WERI-Rb-1 (cell line): ENCODE measurements at places on chromosomes 11 and 22.
A peak's percentile ranks its signal among the peaks of the same experiment; 100 is the strongest.

GRCh38 chr11:102791271-102792036 lies 6.5 kb downstream of the MMP1 start:
- DNase-seq: no peak

DNA sequence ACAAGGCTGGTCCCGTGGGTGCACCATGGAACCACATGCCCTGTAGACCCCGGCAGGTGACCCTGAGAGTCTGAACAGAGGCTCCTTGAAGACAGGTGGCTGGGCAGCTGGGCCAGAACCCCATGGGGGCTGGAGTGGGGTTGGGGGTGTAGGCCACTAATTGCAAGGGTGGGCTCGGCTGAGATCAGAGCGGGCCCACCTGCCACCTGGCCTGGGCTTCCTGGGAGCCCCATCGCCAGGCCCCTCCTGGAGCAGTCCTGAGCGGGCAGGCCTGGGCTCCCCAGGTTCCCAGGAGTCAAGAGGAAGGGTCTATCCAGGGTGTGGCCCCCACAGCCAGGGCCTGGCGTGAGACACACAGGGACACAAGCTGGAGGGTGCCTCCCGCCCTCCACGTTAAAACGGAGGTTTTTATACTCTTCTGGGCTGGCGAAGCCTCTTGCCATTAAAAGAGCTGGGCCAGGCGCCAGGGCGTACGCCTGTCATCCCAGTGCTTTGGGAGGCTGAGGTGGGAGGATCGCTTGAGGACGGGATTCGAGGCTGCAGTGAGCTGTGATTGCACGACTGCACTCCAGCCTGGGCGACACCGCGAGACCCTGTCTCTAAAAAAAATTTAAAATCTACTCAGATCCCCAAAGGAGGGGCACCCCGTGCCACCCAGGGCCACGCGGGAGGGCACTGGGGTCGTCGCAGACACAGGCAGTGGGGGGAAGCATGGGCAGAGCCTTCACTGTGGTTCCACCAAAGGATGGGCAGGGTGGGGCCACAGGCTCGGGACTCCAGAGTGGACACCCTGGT lies 4.8 kb upstream of the TRABD start:
- no peak for DNase-seq

GRCh38 chr11:11965192-11965591 lies 43.2 kb downstream of the DKK3 start:
- DNase-seq: no peak

GRCh38 chr11:65789230-65790103 lies 2.6 kb downstream of the OVOL1 start:
- DNase-seq: no peak

DNA sequence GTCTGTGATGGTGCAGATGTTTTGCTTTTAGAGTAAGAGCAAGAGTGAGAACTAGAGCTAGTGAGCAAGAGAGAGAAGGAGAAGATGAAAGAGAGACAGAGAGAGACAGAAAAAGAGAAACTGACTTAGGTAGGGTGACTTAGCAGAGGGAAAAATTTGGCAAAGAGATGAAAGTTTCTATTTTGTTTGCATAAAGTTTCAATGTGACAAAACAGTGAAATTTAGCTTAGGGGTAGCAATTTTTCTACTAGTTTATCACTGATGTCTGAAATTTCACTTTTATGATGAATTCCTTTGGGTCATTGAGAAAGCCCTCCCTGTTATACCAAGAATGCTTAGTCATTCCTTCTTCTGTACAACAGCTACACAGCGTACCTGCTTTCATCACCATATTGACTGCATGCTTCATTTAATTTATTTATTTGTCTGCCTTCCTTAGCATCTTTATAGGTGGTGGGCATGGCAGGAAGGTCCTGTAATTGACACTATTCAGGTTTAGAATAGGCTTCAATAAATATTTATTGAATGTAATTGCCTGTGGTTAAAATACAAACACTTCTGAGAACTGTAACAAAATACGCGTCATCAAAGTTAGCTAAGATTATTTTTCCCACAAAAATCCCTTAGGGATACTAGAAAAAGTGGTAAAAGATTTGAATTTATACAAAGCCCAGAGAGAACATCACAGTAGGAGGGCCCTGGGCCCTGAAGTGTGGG lies 19.9 kb upstream of the CTSC start:
- no peak for DNase-seq

DNA sequence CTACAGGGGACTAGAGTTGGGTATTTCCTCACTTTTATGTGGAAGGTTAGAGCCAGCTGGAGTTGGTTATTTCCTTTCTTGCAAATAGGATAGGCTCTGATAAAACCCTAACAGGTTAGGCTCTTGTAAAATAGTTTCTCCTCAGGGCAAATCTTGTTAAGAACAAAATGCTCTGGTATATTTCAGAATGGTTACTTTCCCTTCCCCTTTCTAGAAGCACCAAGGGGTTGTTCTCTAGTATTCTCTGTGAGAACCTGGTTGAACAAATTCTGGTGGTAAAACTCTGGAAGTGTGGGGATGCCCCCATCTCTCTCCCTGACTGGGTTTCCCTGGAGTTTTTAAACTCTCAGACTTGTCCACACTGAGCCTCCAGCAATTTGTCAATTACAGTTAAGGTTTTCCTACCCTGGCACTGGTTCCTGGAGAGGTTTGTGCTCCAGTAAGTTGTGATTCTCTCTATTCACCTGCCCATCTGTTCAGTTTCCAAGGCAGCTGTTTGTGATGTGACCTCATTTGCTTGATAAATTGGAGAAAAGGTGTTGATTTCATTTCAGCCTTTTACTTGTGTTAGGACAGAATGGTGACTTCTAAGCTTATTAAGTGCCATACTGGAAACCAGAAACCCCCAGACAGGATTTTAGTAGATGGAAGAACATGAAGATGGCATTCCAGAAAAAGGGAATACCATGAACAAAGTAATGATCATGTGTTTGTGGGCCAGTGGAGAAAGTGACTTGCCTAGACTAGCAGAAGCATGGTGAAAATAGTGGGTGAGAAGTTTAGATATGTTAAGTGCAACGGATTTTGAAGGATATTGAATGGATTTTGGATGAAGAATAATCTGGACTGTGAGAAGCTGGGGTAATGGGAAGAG lies 64.6 kb downstream of the EXT2 start:
- no peak for DNase-seq

DNA sequence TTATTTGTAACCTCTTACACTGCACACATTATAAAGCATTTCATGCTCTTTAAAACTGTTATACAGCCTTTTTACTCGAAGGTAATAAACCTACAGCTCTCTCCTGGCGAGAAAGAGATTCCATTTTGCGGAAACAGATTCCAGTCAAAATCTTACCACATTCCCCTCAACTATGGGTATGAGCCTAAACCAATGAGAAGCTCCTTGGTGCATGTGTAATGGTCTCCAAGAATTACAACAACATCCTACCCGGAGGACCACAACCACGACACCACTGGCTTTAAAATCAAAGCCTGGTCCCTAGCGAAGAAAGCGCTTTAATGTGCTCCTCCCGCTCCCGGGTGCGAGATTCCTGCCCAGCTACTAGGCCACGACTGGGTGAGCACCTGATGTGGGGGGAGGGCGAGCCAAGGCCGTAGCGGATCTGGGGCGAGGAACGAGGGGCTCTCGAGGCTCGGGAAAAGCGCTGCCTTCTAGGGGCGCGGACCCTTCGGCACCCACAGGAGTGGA lies 821 bp downstream of the CELF1 start:
- DNase-seq: peak; percentile 48

GRCh38 chr11:11583801-11584529 lies 37.8 kb downstream of the GALNT18 start:
- no peak for DNase-seq

- no peak for DNase-seq
These were observed 88.3 kb downstream of the UVRAG start for GRCh38 chr11:75903276-75903675.

DNA sequence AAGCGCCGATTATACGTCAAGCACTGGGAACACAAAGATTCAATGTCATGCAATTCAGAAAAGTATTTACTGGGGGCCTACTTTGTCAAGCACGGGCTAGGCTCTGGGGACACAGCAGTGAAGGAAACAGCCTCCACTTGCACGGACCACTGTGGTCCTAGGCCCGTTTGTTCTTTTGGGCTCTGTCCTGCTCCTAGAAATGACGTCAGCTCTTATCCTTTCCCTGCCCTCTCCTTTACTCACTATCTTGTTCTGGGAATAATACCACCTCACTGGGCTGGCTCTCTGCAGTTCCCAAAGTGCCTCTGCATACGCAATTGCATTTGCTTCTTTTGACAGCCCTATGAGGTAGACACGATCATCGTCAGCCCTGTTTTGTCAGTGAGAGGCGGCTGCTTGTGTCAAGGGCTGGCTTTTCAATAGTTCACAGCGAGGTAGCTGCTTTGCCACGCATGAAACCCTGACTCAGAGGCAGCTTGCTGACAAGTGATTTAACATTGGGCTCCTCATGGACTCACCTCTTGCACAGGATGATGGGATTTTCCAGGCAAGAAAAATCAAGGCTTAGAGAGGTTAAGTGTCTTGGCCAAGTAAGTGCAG lies 22.9 kb upstream of the IGSF22 start:
- DNase-seq: no peak

DNA sequence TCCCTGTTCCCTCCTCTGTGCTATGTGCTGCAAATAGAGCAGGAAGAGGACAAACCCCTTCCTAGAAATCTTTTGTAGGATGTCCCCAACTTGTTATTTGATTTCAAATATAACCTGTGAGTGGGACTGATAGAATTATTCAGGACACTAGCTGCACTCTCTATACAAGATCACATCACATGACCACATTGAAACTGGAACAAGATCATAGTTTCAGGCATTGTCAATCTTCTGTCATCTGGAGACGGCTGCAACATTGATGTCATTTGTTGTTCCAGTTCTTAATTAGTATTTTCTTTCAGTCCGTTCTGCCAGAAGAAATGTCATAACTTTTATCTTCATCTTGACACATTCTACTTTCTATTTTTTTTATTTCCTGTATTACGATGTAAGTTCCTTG lies 89.3 kb downstream of the GRIA4 start:
- DNase-seq: no peak

GRCh38 chr11:8323161-8323935 lies 59.7 kb upstream of the LMO1 start:
- no peak for DNase-seq

DNA sequence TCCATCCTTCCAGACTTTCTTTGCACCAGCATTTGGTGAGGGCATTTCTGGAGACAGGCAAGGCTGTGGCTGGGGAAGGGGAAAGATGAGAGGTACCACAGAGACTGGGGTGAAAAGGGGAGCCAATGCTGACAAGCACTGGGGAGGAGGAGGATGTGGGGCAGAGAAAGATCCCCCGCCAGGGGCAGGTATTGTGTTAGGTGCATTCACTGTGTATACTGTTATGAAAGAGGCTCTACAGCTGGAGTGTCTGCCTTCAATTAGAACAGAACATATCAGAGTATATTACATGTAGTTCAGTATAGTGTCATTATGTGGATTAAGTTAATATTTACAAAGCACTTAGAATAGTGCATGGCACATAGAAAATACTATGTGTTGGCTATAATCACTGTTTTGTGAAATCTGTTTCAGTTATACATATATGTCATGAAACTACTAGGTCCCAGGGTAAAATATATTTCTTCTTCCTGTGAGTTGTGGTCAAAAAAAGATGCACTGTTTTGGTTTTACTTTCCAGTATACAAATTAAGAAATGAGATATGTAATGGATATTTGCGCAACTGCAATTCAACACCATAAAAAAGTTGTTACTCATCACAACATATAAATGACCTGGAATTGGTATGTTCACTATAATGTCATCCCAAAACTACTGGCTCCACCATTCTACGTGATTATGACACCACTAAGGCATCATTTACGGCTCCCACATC lies 8.4 kb downstream of the MSANTD2 start:
- no peak for DNase-seq

DNA sequence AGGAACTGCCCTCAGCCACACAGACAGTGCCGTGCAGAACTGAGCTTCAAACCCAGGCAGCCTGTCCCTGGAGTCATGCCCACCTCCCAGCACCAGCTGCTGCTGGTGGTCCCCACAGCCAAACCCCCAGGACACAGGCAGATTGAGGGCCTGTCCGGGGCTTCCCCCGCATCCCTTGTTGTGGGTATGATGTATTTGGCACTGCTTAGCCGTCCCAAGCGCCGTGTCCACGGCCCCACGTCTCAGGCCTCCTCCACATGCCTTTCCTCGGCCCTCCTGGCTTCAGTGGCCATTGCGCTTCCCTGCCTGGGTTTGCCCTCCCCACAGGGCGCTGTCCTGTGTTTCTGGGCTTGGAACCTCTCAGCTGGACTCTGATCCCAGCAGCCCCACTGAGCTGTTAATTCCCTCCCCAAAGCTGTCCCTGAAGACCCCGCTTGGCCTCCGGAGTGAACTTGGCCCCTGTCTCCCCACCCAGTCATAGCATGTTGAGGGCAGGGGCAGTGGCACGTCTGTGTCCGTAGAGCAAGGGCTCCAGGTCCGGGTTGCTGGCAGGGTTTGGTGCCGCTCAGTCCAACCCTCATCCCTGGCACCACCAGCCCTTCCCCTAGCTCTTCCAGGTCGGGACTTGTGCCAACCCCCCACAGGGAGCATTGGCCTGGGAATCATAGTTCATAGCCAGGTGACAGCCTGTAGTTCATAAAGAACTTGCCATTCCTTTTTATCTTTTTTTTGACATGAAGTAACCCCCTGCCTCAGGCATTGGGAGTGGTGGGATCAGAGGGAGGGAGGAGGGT lies 34.5 kb upstream of the TEF start:
- DNase-seq: no peak

GRCh38 chr22:45777046-45777851 lies 105.6 kb downstream of the ATXN10 start:
- peak; percentile 18 for DNase-seq

DNA sequence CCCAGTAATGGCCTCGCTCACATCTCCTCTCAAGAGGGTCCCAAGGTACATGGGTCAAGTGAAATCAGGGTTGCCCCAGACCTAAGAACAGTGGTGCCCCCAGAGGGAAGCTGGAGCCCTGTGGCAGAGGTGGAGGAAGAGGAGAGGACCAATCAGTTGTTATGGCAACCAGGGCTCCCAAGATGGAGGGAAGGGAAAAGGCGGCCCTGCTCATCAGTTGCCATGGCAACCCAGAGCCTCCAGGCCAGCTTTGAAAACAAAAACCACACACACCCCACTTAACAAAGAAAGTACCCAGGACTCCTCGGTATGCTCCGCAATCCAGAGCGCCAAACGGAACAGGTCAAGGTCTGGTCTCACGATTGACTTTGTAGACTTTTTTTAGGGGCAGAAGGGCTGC lies 53.5 kb upstream of the SLC35C1 start:
- no peak for DNase-seq

DNA sequence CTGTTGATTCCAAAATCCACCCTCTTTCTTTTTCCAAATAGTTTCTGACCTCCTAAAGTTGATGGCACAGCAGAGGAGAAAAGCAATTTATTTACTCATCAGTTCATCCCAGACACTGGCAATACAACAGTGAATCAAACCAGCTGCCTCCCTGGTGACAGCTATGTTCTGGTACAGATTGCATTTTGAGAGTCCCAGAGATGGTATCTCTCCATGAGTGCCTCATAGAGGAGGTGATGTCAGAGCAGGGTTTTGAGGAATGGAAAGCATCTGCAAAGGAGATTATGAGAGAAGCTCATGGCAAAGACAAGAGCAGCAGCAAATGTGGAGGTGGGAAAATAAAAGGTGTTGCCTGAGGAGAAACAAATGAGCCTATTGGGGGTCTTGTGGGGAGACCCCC lies 377.2 kb downstream of the MN1 start:
- DNase-seq: no peak
